IMR-90 (cell line): ENCODE measurements at places on chromosomes 5 and 9. TPM values are rescaled to one million over a fixed set of nuclear protein-coding genes. Genes with fewer than 3 reads are reported as not detected.

DNA sequence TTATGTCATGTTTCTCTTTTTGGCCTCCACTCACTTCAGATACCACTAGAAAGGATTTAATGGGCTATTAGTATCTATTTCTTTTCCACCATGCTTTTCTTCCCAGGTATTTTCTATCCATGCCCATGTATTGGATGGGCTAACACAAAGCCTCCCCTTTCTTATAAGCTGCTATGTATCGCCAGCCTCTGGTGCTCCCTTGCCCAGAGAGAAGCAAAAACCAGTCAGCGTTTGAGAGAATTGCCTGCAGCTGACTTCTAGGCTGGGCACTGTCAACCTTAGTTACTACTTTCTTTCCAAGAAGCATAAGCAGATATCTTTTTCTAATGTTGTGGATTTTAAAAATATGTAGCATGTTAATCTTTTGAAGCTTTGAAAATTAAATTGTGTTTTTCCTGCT lies 30.2 kb upstream of the HSPB3 start:
- H3K4me1 ChIP-seq: no peaks in the 10 kb centered on the region
- H3K27ac ChIP-seq: no peak overlapping the region
- H3K27me3 ChIP-seq: peaks cover 32% of the 10 kb centered on the region
- no peaks in the 10 kb centered on the region for H3K36me3 ChIP-seq
- H3K4me3 ChIP-seq: no peak overlapping the region

GCNT4 gene
- total RNA-seq: 1.8 and 2.5 TPM in 2 replicates

DNA sequence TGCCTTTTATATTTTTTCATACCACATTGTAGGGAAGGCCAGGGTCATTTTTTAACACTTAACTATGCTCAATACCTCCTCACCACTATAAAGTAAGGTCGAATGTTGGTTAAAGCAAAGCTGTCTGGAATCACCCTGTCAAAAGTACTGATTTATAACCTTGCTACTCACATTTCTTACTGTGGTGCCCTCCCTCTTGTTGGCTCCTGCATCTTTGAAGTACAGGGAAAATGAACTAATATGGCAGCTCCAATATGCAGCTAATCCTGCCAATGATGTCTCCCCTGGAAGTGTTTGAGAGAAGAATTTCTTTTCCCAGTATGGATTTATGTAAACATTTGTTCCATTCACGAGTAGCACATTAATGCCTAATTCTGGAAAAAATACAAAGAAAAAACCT lies 108.4 kb upstream of the RPS23 start:
- peaks cover 14% of the 10 kb centered on the region for H3K4me1 ChIP-seq
- no peak for DNase-seq
- H3K27me3 ChIP-seq: no peaks in the 10 kb centered on the region
- H3K27ac ChIP-seq: no peak overlapping the region

NEURL1B gene
- 1.8 and 1.9 TPM in 2 replicates for total RNA-seq

FAM151B gene
- total RNA-seq: 2.8 and 2.9 TPM in 2 replicates

CBY3 gene
- total RNA-seq: 0.18 TPM in 1 of 2 replicates, not detected in the other

PAPPA gene
- 11.7 and 12.4 TPM in 2 replicates for total RNA-seq

- H3K4me3 ChIP-seq: no peak overlapping the region
- no peaks in the 10 kb centered on the region for H3K36me3 ChIP-seq
- H3K27me3 ChIP-seq: no peaks in the 10 kb centered on the region
- H3K4me1 ChIP-seq: no peaks in the 10 kb centered on the region
Observed at GRCh38 chr9:135273008-135273407, 185.5 kb downstream of the OLFM1 start.

- peaks cover 21% of the 10 kb centered on the region for H3K4me1 ChIP-seq
- DNase-seq: peak; percentile 75
- H3K36me3 ChIP-seq: no peaks in the 10 kb centered on the region
- peak overlapping the region; percentile 72; the same call in 1 of the 2 replicates for H3K27ac ChIP-seq
- no peak overlapping the region for H3K4me3 ChIP-seq
Observed at GRCh38 chr9:22103685-22104575, 94.8 kb upstream of the CDKN2B start.

ACOT12 gene
- not detected in 2 replicates for total RNA-seq

DNA sequence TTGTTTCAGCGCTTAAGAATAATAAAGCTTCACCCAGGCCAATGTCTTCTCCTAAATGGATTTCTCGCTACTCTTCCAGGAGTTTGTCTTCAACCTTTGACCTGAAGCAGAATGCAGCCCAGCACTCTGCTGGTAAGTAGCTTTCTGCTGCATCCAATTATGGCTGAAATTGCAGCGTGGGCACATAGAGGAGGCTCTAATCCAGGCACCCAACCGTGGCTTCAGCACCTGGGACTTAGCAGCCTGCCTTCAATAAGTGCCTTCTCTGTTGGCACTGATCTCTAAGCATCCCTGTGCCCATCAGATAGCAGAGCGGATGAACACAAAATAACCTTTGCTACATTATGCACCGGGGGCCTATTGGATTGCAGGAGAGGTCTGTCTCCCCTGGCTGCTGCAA lies 105.2 kb downstream of the TRIM32 start:
- peaks cover 2% of the 10 kb centered on the region; the same call in 1 of the 2 replicates for H3K4me1 ChIP-seq
- H3K27ac ChIP-seq: no peak overlapping the region
- peaks cover 4% of the 10 kb centered on the region; the same call in 1 of the 2 replicates for H3K27me3 ChIP-seq
- DNase-seq: no peak
- H3K4me3 ChIP-seq: no peak overlapping the region

GRCh38 chr5:142171270-142171669 lies 62.7 kb downstream of the NDFIP1 start:
- H3K27ac ChIP-seq: no peak overlapping the region
- no peak overlapping the region for H3K4me3 ChIP-seq
- H3K36me3 ChIP-seq: no peaks in the 10 kb centered on the region
- H3K4me1 ChIP-seq: peaks cover 3% of the 10 kb centered on the region

C9orf50 gene
- not detected in 2 replicates for total RNA-seq

DNA sequence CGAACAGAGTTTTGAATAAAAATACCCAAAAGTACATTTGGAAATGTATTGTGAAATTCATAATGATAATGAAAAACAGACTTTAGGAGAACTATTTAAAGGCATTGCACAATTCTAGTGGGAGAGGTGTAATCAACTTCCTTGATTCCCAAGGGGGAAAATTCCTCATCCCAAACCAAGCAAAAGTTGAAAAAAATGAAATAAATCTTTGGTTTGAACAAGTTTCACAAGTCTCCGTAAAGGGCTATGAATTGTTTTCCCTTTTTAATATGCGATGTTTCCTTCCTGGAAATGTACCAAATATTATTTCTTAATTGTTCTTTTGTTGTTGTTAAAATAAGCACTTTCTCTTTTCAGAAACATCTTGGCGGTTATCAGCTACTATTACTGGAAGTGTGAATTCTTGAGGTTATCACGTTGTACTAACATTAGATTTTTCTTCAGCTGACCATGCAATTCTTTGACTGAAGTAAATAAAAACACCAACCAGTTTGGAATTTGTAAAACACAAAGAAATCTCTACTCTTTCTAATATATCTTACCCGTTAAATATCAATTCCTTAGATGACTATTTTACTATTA lies 59.3 kb downstream of the SVEP1 start:
- H3K36me3 ChIP-seq: no peaks in the 10 kb centered on the region
- no peak overlapping the region for H3K4me3 ChIP-seq
- DNase-seq: peak; percentile 57
- no peaks in the 10 kb centered on the region for H3K27me3 ChIP-seq
- peaks cover 4% of the 10 kb centered on the region for H3K4me1 ChIP-seq
- H3K27ac ChIP-seq: peak overlapping the region; percentile 5; the same call in 1 of the 2 replicates

PCA3 gene
- not detected in 2 replicates for total RNA-seq

DNA sequence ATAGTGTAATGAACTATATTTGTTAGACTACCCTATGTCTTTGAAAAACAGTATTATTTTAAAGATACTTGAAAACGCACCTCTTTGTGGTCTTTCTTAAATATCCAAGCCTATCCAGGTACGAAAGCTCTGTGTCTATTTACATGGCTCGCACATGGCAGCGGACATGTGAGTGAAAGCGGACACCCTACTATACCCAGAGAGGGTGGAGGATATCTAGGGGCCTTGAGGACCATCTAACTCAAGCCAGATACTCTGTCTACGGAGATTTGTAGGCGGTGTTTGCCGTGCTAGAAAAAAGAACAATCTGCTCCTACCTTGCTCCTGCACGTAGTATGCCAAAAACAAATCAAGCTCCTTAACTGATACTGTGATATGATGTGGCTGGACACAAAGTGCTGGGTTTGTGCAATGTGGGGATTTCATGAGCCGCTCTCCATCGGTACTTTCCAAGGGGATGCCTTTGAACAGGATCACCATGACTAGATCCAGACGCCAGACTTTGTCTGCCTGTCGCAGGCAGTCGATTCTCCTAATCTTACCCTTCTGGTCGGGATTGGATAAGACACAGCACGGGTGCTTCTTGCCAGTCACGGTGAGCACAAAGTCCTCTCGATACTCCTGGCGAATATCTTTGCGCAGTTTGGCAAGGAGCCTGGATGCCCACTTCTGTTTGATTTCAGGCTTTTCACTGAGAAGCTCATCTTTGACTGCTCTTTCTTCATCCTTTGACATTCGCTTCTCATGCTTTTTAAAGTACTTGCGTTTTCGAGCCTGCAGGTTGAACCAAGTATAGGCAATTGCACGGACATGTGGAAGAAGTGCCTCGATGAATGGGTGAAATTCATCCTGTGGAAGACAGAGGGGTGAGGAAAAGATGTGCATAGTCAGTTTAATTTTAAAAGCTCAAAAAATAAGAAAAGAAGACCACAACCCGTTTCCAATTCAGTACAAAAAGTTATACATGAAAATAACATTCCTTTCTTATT lies 7.0 kb downstream of the NFIB start:
- H3K27ac ChIP-seq: no peak overlapping the region
- H3K27me3 ChIP-seq: peaks cover 37% of the 10 kb centered on the region
- peak; percentile 3 for DNase-seq
- H3K4me1 ChIP-seq: no peaks in the 10 kb centered on the region
- H3K36me3 ChIP-seq: no peaks in the 10 kb centered on the region
- H3K4me3 ChIP-seq: no peak overlapping the region
